ENCODE measurements at places on chromosomes 16 and 17.

GRCh38 chr17:63635787-63636186 is 13.6 kb downstream of the MAP3K3 start:
- no peak for DNase-seq

GRCh38 chr17:13940858-13941665 is 128.2 kb upstream of the COX10 start:
- DNase-seq = no peak

DNA sequence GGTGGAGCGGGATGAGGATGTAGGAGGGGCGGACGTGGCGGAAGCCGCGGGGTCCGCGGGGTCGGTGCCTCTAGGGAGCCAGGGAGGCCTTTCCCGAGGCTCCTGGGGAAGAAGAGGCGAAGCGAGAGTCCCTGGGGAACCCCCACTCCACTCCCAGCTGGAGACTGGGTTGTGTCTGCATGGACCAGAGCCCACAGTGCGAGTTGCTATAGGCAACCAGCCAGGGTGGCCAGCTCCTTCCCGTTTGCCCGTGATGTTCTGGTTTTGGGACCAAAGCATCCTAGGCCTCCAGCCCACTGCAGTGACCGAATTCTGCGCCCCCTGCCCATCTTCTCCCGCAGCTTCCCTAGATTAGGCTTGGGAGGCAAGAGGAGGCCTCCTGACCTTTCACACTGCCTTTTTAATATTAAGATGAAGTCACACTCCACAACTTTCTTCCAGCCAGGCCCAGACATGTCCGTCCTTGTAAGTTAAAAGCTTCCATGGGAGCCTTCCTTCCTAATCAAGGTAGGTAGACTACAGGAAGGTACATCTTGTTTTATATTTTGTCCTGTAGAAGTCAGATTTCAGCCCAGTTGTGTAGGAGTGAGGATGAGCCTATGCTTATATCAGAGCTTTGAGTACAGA is 469 bp downstream of the AMZ2 start:
- DNase-seq = no peak

GRCh38 chr17:5422505-5422904 is 2.5 kb downstream of the RPAIN start:
- no peak for DNase-seq

DNA sequence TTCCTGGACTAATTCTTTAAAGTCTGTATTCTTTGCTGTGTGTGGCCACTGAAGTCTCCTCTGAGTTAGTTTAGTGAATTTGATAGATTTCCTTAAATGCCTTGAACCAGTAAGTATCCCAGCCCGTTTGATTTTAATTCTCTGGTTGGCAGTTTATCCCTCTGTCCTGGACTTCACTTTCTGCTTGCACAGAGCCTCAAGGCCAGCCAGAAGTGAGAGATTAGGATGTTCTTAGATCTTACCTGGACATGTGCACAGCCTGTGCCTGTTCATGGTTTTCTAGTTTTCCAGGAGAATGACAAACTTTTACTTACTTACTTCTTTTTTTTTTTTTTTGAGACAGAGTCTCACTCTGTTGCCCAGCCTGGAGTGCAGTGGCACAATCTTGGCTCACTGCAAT is 10.8 kb upstream of the SLC38A7 start:
- DNase-seq = no peak

GRCh38 chr17:9266697-9267117 is 245.4 kb downstream of the NTN1 start:
- no peak for DNase-seq

GRCh38 chr17:33803686-33804085 is 451.4 kb upstream of the CCL2 start:
- no peak for DNase-seq

All from eye (tissue), 1 donor.